ENCODE measurements at places on chromosomes 5 and 9.

GRCh38 chr5:168570490-168571328 lies 8.5 kb downstream of the PANK3 start:
- no peak for DNase-seq

GRCh38 chr5:54146390-54146789 lies 164.0 kb downstream of the ARL15 start:
- DNase-seq: no peak

DNA sequence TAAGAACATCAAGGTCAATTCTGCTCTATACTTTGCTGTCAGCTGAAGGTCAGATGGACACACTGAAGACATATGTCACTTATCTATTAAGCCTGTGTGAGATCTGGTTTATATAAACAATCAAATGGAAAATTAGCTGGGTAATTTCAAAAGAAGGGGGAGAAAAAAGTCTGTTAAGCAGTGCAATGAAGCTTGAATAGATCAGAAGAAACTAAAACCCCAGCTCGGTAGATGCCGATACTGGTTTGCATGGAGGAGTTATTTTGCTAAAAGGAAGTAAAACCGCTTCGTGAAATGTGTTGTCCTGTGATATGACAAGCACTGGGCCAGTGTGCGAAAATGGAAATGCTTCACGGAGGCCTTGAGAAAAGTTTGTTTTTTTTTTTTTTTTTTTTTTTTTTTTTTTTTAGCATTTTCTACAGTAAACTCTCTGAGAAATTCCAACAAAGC lies 148.8 kb downstream of the MEF2C start:
- no peak for DNase-seq

- DNase-seq: peak; percentile 85
Observed at GRCh38 chr9:97176206-97176605, 131.3 kb upstream of the CCDC180 start.

- DNase-seq: no peak
Observed at GRCh38 chr5:88502179-88503040, 233.8 kb upstream of the TMEM161B start.

GRCh38 chr5:29185558-29185957 lies 2007.9 kb upstream of the CDH6 start:
- DNase-seq: no peak

DNA sequence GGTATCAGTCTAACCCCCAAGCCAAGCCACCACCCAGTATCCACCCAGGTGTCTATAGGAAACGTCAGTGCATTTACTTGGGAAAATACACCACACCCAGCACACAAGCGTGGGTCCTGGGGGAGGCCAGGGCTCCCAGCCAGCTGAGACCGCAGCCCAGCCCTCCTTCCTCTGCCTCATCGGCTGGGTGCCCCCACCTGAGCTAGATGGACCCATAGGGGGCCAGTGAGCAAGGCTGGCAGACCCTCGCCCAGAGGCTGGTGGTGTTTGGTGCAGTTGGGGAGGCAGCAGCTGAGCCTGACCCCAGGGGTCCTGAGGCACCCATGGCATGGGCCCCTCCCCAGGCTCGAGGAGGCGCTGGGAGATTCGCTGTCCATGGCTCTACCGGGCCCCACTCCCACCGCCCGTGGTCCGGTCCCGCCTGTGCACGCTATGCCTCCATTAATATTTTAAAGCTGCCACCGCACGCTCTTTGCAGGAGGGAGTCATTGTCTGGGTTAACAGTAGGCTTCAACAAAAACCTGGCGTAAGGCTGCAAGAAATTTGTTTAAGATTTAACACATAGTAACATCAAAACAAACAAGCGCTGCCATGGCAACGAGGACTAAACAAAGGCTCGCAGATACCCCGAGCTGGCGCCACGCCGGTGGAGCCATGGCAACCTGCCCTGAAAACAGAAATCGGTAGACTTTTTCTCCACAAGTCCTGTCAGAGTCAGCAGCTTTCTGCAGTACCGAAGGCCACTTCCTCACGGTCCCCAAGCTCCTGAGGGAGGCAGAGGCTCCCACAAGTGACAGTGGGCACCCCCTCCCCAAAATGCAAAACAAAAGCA lies 20.6 kb downstream of the TPPP start:
- DNase-seq: peak; percentile 55

- DNase-seq: no peak
Observed at GRCh38 chr5:42995360-42995751, 44.8 kb downstream of the ANXA2R start.

DNA sequence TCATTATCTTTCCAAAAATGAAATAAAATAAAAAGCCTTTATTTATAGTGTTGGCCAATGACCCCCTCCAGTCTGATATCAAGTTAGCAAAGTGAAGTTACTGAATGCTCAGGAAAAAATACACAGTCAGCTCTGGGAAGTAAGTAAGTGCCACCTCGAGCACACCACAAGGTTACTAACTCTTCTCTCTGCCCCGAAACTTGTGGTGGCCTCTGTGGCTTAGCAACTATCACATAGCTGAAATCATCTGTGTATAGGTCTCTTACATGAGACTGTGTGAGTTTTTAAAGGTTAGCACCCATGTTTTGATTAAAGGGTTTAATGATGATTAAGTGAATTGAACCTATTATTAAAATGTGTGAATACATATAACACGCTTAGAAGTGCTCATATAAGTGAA lies 161.4 kb upstream of the KLF4 start:
- no peak for DNase-seq

GRCh38 chr5:83244516-83244915 lies 167.2 kb downstream of the XRCC4 start:
- DNase-seq: no peak

GRCh38 chr9:126506361-126507317 lies 107.1 kb upstream of the LMX1B start:
- DNase-seq: no peak

DNA sequence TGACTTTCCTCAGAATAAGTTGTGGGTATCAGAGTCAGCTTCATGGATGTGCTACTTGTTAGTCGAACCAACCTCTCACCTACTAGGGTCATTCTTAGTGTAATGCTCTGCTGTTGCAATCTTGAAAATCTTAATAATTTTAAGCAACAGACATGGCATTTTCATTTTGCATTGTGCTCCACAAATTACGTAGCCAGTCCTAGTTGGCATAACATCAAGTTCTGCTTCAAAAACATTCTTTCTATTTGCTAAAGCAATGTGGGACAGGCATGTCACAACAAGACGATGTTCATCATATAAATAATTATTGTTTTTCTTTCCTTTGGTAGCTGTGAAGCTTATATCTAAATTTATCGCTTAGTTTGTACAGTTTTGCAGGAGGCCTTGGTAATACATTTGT lies 39.3 kb upstream of the CDH12 start:
- DNase-seq: no peak

DNA sequence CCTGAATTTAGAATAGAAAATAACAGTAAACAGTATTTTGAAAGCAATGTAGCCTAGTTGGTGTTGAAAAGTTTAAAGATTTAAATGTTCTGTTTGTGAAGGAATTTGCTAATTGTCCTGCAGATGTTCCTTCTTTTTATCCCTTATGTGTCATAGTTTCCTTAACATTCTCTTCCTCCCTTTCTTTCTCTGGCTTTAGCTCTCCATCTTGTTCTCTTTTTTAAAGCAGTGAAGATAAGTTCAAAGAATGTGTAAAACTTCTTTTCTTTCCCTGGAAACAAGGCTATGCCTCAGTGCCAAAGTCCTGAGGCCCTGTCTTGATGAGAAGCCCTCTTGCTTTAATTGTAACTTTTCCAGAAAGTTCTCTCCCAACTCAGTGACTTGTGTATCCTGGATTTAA lies 24.4 kb upstream of the GAS1 start:
- no peak for DNase-seq

DNA sequence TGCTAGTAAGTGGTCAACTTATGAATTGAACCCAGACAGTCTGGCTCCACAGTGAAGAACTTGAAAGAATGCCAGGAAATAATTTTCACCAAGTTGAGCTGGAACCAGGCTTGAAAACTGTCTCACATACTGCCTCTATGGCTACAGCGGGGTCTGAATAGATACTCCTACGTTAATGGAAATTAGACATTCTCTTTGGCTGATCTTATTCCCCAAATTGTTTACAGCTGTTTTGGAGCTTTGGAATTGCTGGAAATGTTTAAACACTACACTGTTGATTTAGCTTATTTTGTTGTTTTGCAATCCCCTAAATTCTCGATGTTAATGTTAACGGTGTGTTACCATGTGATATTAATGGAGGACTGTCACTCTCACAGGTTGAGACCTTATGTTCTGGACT lies 146.4 kb downstream of the FBXL7 start:
- DNase-seq: no peak
